ENCODE measurements at places on chromosomes 2 and 18.

DNA sequence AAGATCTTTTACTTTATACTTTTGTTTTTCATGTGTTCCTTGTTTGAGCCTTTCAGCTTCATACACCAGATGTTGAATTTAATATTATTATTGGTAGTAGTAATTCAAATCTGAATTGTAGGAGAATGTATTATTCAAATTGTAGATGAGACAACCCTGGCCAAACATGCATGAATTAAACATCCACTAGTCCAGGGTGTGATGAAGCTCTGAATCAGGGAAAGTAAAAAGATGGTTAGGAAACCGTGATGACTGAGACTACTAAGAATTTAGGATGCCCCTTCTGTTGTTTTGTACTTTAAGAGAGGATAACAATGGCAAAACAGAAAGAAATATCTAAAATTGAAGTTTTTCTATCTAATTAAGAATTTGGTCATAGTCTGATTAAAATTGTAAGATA lies 227.8 kb upstream of the CDH2 start:
- no peak for DNase-seq

GRCh38 chr2:43890855-43891254 lies 52.1 kb downstream of the ABCG8 start:
- no peak for DNase-seq

- DNase-seq = no peak
Measured at GRCh38 chr18:35408843-35409261, 31.7 kb upstream of the ZNF396 start.

DNA sequence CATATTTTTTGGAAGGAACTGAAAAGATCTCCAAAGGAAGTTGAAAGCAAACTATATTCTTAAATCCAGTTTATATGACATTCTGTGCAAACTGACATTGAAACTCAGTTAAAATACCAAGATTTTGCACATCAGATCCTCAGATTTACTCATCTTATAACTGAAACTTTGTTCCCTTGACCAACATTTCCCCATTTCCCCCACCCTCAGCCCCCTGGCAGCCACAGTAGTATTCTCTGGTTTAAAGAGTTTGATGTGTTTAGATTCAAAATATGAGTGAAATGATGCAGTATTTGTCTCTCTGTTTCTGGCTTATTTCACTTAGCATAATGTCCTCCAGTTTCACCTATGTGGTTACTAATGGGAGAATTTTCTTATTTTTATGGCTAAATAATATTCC lies 99.2 kb upstream of the ITGA4 start:
- DNase-seq = no peak

GRCh38 chr2:20483194-20483895 lies 36.5 kb downstream of the RHOB start:
- no peak for DNase-seq

GRCh38 chr2:101921319-101921952 lies 70.3 kb upstream of the IL1R2 start:
- DNase-seq = peak; percentile 95

DNA sequence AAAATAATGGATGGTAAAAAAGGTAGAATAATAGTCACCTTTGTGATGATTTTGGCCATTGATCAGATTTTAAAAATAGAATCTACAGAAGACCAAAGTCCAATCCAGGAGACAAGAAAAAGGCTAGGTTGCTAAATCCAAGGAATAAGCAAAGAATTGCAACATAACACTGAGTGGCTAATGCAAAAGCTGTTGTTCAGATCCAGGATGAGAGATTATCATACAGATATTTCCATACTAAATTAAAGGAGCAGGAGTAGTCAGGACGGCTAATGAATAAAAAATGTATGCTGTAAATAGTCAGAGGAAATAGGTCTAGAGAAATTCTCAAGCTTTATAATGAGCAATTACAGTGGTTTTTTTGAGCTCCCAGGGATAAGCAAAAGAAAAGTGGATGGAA lies 745.9 kb upstream of the ACVR2A start:
- DNase-seq = no peak

DNA sequence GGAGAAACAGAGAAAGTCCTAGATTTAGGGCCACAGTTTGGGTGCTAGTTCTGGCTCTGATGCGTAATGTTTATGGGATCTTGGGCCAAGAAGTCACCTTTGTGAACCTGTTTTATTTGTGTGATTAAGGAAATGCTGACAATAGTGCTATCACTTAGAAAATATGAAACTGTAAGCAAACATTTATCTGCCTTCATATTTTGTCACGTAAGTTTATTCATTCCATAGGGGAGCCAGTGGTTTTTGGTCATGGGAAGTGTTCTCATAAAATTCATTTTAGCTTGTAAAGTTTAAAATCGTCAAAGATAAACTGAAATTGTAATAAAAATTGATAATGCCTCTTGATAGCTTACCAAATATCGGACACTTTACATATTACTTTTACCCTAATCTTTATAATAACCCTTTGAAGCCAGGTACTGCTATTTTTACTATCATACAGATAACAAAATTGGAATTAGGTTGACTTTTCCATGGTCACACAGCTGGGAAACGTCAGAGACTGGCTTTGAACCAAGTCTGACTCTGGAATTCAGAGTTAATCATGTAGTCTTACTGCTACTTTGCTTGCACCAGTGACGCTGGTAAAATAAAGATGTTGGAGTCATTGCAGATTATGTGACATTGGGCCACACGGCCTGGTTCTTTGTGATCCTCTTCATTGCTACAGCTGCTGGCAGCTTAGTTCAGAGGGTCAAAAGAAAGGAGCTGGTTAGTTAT lies 99.7 kb downstream of the ICA1L start:
- DNase-seq = no peak

DNA sequence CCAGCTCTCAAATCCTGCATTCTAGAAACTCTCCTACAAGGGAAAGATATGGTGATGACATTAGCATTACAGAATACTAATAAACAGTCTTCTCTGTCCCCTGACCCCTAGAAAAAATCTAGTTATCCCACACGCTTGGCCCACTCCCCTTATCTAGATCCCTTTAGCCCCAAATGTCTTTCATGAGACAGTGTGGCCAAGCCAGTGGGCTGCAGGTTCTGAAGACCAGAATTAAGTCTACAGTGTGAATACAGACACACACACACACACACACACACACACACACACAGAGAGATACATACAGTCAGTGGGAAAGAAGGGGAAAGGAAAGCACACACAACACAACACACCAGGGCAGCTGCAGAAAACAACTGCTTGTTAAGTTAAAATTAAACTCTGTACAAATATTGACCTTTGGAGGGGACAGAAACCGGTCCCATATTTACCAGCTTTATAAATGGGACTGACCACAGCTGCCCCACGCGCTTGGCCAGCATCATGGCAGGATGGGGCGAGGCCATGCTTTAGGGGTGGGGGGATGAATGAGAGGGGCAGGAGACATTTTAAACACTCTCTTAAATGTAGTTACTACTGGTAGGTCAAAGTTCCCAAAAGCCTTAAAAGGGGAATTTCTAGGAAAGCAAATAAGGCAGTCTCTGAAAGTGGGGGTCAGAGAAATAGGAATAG lies 49.1 kb downstream of the NHEJ1 start:
- no peak for DNase-seq

DNA sequence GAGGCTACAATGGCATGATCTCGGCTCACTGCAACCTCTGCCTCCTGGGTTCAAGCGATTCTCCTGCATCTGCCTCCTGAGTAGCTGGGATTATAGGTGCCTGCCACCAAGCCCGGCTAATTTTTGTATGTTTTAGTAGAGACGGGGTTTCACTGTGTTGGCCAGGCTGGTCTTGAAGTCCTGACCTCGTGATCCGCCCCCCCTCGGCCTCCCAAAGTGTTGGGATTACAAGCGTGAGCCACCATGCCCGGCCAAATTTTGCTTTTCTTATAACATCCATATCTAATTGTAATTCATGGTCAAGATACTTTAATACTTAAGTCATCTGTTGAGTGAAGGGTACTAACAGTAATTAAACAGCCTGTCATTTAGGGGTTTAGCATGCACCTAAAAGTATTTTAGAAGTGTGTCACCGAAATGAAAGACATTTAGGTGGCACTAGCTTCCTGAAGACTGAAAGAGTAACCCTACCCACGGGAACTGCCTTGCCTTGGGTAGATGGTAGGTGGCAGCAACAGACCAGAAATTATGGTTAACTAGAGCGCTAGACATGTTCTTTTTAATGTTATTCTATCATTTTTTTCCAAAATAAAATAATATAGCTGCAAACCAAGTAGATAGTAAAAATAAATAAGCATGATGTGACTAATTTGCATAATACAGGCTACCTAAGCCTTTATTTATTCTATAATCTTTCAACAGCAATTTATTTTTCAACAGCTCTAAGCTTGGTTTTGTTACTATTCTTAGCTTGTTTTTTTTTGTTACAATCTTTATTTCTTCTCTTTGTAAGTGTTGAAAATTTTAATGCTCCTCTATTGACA lies 8.6 kb upstream of the ACYP2 start:
- peak; percentile 35 for DNase-seq
